ENCODE measurements at places on chromosomes 7 and 10.
A peak's percentile ranks its signal among the peaks of the same experiment; 100 is the strongest.

DNA sequence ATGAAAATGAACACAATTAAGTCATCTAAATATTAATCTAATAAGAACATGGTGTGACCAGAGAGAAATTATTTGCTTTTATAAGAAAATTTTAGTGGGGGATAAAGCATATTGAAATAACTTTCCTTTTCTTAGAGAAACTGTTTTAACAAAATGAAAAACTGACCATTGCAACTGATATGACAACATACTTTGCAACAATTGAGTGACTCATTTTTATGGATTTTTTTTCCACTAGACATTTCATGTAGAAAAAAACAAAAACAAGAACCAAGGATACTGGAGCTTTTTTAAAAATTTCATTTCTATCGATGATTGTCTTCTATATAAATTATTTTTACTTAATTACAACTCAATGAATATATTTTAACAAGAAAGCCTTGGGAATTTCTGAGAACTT, 90.0 kb downstream of the C1GALT1 start:
- peak; percentile 28 for DNase-seq

DNA sequence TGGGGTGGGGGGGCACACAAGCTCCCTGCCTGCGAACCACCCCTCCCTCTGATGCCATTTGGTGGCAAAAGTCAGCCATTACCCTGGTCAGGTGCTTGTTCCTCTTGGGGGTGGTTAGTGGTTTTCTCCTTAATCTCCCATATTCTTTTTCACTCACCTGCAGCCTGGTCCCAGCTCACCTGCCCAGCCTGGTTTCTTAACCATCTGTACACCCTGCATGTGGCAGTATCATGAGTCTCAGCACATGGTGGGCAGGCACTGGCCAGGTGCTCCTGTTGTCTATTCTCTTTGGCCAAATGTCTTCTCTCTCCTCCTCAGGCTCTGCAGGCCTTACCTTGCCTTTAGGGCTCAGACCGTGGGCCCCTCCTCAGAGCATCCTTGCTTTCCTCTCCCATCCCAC, 30.5 kb downstream of the OGDH start:
- DNase-seq: no peak

GRCh38 chr7:81725812-81726127, 44.1 kb downstream of the HGF start:
- peak; percentile 91 for DNase-seq

GRCh38 chr7:19984231-19984632, 210.8 kb upstream of the TMEM196 start:
- no peak for DNase-seq

DNA sequence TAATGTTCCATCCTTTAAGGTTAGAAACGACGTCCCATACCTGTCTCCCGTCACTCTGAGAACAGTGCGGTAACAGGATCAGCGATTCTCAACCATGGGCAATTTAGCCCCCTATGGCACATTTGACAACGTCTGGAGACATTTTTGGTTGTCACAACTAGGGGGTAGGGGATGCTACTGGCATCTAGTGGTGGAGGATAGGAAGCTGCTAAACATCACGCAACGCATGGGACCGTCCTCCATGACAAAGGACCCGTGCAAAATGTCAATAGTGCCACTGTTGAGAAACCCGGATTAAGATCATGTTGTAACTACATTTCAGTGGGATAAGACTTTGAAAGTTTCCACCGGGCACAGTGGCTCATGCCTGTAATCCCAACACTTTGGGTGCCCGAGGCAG, 5.0 kb upstream of the PAXIP1 start:
- peak; percentile 11 for DNase-seq

DNA sequence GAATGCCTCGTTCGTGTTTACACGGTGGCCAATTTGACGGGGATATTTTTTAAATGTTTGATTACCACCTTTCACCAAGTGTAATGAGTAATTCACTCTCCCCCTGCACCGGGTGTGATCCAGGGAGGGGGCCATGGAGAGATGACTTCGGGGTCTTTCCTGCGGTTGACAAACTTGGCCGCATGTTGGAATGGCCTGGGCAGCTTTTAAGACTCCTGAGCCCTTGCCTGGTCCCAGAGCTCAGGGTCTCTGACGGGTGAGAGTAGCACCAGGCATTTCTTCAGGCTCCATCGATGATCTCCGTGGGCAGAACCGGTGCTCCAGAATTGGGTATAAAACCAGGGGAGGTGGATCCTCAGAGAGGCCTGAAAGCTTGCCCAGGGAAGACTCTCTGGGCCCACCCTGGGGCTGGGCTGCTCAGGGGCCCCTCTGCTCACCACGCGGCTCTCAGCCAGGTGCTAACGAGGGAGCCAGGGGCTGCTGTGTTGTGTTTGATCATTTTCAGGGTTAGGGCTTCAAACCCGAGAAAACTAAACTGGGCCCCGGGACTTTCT, 882 bp downstream of the ZNF282 start:
- DNase-seq: no peak

- DNase-seq: no peak
Observed at GRCh38 chr10:60652628-60653027, 125.7 kb upstream of the CDK1 start.

GRCh38 chr7:147605323-147605722, 985.2 kb upstream of the C7orf33 start:
- no peak for DNase-seq

Measured in fibroblast of mammary gland (primary cell).